Stimulated activated CD8-positive, alpha-beta memory T cell treated with anti-CD3 and anti-CD28 coated beads, Interleukin-2, amount 100 ng/mL, for 48 hours (primary cell): ENCODE measurements at places on chromosomes 7 and 10.

- DNase-seq: no peak
These were observed 1079.6 kb upstream of the C7orf33 start for GRCh38 chr7:147510923-147511322.

GRCh38 chr7:138465046-138465445 is 5.0 kb downstream of the TRIM24 start:
- DNase-seq: no peak

DNA sequence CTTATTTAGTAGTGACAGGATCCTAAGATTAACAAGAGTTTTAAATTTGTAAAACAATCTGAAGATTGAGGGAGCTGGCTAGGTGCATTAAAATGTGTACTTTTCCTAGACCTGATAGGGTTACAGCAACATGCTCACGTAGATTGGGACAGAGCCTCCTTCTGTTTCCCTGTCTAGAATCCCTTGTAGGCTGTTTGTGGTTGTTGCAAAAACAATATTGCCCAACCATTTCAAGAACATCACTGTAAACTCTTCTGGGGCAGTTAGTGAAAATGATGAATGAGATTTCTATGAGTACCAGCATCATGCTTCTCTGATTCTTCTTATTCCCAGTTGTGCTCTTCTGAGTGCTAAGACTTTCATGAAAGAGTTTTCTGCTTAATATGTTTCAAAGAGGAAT is 14.7 kb upstream of the CPED1 start:
- DNase-seq: no peak

- no peak for DNase-seq
These were observed 88.1 kb downstream of the VOPP1 start for GRCh38 chr7:55484241-55484640.

DNA sequence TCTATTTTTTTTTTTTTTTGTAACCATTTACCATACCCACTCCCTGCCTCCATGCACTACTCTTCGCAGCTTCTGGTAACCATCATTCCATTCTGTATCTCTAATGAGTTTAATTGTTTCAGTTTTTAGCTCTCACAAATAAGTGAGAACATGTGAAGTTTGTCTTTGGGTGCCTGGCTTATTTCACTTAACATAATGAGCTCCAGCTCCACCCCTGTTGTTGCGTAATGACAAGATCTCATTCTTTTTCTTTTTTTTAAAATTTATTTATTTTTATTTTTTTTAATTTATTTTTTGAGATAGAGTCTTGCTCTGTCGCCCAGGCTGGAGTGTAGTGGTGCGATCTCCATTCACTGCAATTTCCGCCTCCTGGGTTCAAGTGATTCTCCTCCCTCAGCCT is 142.3 kb upstream of the PCLO start:
- DNase-seq: no peak

DNA sequence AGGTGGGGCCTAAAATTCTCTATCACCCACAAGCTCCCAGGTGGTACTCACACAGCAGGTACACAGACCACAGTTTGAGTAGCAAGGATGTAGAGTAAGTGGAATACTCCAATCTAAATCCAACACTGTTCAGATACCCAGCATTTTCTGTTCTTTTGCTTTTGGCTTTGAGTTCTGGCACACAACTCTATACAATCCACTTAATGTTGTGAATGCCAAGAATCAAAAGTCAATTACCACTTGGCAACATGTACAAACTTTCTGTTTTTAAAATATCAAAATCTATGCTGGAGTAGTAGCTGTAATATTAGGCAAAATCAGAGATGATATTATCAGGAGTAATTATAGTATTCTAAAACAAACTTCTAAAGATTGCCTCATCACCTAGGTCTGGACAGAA is 133.4 kb upstream of the LRRTM3 start:
- DNase-seq: no peak

DNA sequence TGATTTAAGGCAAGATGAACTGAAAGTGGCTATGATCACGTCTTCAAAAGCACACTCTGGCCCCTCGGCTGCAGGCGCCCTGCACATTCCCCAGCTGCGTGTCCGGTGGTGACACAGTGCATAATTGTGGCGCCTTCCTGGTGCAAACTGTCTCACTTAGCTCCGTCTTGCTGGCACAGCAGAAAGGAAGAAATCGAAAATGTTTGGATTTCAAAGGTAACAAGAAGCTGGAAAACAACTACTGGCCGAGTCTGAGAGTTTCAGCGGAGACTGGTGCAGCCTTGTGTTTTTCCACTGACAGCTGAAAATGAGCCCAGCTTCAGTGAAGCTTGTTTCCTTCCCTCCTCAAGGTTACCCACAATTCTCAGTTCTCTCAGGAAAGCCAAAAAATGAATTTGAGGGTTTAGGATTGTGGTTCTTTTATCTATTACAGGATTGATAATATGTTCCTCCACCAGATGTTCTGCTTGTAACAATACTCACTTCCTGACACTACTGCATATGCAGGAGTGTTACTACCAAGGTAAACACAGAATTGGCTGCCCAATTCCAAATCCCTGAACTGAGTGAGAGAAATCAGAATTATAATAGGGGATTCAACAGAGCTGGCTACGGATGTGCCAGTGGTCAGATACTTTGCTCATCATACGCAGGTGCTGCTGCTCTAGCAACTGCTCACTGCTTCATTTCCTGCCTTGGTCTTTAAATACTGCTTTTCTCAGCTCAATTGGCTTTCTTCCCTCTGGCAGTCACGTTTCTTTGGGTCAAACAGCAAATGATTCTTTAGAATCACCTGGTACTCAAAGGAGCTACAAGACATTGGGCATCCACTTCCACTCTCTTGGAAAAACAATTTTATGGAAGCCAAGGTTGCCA is 63.7 kb downstream of the TRUB1 start:
- no peak for DNase-seq

- DNase-seq: no peak
These were observed 26.2 kb upstream of the ABLIM1 start for GRCh38 chr10:114684084-114684821.

GRCh38 chr7:24052572-24053260 is 231.3 kb upstream of the NPY start:
- DNase-seq: no peak

GRCh38 chr7:84664626-84665025 is 470.0 kb upstream of the SEMA3A start:
- no peak for DNase-seq

DNA sequence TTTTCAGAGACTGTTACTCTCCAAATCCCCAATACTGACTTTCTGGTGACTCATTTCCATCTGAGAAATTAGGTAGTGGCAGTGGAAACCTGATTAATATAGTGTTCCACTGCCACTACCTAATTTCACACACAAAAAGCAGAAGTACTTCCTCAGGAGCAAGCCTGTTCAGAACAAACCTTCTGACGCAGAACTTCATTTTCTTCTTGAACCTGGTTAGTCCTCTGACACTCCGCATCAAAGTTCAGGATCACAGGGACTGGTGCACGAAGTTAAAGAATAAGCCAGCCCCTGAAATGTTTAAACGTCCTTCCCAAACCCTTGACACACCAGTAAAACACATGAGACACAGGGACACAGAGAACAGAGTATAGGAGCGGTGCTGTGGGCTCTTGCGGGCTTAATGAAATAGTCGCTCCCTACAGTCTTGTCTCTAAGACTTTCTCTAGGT is 4.4 kb downstream of the WDR91 start:
- DNase-seq: no peak

DNA sequence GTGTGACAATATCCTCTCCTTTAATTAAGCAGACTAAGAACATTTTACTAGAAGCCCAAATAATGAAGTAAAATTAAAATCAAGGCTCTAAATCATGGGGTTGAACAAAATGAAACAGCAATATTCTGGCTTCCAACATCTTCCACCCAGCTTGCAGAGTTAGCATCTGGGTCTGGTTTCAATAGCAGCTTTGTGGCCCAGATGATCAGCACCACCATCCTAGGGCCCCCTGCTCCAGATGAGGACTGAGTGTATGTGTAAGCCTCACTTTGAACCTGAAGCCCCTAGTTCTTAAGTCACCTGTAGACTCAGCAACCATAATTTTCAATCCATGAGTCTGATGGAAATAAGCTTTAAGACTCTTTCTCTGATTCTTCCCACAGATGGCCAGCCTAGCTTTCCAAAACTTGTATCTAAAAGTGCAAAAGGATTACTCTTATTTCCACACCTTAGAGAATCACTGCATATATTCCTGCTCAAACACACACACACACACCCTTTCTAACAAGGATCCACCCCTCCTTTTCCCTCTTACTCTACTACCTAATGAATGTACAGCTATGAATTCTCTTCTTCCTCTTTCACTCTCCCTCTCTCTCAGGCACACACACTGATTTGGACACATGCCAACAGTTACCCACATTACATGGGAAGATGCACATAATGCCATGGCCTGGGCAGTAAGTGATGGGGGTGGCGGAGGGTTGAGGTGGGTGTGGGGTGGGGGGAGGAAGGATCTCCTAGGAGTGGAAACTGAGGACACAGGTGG is 3.5 kb downstream of the DENND11 start:
- no peak for DNase-seq

DNA sequence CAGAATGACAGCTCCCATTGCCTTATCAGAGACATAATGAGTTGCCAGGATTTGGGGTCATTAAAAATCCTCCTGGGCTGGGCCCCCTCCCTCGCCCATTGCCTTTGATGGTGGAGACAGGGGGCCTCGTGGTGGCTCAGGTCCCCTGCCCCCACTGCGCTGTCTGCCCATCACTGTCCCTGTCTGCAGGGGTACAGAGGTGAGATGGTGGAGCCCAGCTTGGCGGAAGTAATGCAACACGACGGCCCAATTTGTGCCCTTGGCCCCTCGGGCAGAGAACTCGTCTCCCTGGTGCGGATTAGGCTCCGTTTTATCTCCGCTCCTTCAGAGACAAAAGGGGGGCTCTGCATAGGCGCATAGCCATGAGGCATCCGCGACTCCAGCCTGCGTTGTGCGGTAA is 152.4 kb upstream of the UNC5B start:
- DNase-seq: no peak

DNA sequence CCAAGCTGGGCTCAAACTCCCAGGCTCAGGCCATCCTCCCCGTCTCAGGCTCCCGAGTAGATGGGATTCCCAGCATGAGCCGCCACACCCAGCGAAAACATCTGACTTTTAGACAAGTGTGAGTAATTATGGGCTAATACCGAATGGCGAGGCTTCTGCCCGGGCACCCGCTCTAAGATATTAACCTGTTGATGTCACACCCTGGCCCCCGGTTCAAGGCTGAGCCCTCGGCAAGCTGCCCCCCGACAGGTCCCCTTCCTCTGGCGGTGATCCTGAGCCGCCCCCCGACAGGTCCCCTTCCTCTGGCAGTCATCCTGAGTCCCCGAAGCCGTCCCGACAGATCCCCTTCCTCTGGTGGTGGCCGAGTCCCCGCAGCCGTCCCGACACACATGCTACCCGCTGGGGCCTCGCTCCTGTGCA is 5.2 kb downstream of the PSMG3 start:
- DNase-seq: no peak

DNA sequence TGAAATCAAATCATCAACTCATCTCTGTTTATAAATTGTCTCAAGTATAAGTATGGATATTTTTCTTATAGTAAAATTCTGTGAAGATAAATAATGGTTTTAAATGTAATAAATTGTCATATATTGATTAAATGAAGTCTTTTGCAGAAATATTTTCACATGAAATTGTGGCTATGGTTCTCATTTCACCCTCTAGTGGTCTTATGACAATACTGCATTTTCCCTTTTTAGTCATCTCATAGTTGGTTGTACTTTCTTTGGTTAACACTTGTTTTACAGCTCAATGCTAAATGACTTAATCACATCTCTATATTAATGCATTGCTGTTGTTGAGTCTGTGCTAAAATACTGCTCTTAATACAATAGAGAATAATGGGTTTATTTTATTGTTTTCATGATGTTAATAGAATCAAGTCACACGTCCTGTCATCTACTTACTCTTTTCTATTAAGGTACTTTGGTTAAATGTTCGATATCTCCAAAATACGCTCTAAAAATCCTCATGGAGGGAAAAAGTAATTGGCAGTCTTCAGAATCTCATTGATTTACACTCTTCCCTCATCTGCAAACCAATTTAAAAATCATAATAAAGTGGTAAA is 38.0 kb upstream of the CACNA2D1 start:
- DNase-seq: no peak

DNA sequence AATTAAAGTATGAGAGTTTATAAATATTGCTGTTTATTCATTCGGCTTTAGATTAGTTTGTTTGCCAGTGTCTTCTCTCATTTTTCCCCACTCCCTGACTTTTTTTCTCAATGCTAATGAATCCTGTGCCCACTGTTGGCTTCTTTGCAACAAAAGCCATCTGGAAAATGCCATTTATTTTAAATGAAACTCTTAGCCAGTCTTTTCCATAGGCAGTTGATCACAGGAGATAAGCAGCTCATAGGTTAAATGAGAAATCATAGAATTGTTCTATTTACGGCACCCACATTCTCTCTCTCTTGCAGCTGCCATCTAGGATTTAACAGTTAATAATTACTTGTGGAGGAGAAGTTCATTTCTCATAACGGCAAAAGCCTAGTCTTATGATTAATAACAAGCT is 249.3 kb upstream of the POM121L12 start:
- no peak for DNase-seq

DNA sequence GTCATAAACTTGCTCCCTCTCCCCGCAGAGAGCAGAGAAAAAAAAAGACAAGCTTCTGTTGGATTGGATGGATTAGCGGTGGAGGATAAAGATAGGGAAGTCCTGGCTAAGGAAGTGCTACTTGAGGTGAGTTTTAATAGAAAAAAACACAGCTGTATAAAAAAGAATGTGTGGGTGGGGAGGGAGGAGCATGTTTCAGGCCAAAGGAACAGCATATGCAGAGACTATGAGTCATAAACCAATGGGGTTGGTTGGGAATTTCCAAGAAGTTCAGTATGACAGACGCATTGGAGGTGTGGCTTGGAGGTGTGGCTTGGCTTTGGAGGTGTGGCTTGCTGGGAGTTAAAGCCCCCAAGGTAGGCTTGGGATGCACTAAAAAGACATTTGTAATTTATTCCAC is 103.0 kb upstream of the LSM8 start:
- peak; percentile 22 for DNase-seq

DNA sequence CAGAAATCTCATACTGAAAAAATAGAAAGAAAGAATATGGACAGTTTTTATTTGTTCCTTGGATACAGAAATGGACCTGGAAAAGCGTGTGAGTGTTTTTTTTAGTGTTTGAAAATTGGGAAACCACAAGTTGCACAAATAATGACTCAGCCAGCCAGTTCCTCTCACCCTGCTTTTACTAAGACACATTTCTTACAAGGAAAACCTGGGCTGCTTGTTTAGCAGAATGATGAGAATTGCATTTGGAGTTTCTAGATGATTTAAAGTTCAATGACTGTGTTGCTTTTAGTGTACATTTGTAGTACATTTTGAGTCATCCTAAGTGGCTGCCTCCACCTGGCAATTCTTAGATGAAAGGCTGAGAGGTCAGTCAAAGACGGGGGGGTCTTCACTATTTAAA is 218.7 kb downstream of the ABCA13 start:
- DNase-seq: no peak

- DNase-seq: no peak
These were observed 177.7 kb downstream of the SLC25A13 start for GRCh38 chr7:96144260-96144526.

GRCh38 chr10:122847782-122848604 is 2.3 kb upstream of the CUZD1 start:
- DNase-seq: no peak

GRCh38 chr7:17929647-17930395 is 10.5 kb downstream of the SNX13 start:
- DNase-seq: no peak
